ENCODE measurements at places on chromosomes 1 and 21.

DNA sequence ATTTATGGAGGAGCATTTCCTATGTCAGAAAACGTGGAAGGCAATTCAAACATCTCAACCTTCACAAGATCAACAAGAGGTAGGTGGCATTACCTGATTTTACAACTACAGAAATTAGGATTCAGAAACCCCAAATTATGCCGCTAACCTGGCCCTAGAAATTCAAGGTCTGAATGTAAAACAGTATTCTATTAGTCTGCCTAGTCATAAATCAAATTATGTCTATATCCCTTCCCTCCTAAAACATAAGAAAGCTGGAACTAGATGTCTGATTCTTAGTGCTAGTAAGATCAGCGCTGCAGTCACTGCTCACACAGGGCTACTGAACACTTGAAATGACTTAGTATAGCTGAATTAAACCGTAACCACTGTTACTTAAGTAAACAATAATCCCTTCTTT is 1.4 kb downstream of the TOMM20 start:
- DNase-seq, result no peak

- DNase-seq, result no peak
Measured at GRCh38 chr1:192787914-192788585, 20.8 kb upstream of the RGS2 start.

DNA sequence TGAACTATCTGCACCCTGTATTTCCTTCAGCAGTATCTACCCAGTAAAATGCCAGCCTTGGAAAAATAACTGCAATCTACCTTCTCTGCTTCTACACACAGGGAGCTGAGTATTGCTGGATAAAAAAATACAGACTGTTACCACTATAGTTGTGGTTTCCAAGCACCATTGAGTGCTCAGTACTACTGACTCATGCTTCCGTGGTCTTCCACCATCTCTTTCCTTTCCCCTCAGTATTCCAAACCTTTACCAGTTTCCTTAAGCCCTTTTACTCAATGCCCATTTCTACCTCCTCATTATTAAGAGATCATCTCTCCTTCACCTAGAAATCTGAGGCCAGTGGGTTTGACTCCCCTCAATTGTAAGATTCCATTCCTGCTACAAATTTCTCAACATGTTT is 23.8 kb downstream of the GLMN start:
- DNase-seq, result no peak

- no peak for DNase-seq
Measured at GRCh38 chr1:40622936-40623629, 42.4 kb downstream of the RIMS3 start.

- DNase-seq, result no peak
Measured at GRCh38 chr21:31993826-31994825, 121.3 kb downstream of the HUNK start.

DNA sequence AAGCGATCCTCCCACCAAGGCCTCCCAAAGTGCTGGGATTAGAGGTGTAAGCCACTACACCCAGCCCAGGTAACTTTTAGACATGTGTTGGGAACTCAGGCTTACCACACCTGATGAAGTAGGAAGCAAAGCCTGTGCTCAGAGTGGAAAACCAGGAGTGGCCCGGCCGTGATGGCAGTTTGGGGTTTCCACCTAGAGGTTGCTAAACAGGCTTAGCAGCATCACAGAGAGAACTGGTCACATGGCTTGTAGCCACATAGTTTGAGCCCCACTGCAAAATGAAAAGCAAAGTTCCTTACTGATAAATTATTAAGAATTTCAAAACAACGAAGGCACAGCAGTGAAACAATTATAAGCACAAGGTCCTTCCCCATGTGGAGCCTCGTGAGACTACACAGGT is 142.6 kb upstream of the CXADR start:
- DNase-seq, result no peak

DNA sequence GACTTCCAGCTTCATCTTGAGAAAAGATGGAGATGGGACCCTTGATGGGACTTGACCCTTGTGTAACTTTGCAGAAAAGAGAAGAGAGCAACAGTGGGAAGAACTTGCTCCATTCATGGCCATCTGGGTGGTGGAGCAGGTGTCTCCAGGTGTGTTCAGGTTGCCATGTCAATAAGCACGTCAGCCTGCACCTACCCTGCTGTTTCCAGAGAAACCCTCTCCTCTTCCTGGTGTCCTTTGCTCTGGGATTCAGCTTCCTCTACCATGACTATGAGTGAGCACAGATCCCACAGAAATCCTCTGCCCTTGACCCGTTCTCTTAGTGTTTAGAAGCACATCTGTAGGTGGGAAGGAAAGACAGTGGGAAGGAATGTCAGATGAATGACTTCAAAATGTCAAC is 21.8 kb upstream of the OTUD3 start:
- DNase-seq, result no peak

All from effector CD4-positive, alpha-beta T cell (primary cell).